Karpas-422 (cell line): ENCODE measurements at places on chromosomes 6 and 20. TPM values are rescaled to one million over a fixed set of nuclear protein-coding genes. Genes with fewer than 3 reads are reported as not detected.
A peak's percentile ranks its signal among the peaks of the same experiment; 100 is the strongest.

GRCh38 chr6:158332237-158332636, 20.0 kb downstream of the TULP4 start:
- no peak overlapping the region for H3K4me3 ChIP-seq
- no peak overlapping the region for H3K27ac ChIP-seq
- peaks cover 30% of the 10 kb centered on the region for H3K36me3 ChIP-seq
- H3K27me3 ChIP-seq = no peaks in the 10 kb centered on the region
- DNase-seq = no peak

GRCh38 chr6:74768120-74768519, 437.7 kb downstream of the COL12A1 start:
- DNase-seq = no peak
- no peak overlapping the region for H3K27ac ChIP-seq
- H3K27me3 ChIP-seq = no peaks in the 10 kb centered on the region
- no peak overlapping the region for H3K4me3 ChIP-seq
- no peaks in the 10 kb centered on the region for H3K4me1 ChIP-seq

DNA sequence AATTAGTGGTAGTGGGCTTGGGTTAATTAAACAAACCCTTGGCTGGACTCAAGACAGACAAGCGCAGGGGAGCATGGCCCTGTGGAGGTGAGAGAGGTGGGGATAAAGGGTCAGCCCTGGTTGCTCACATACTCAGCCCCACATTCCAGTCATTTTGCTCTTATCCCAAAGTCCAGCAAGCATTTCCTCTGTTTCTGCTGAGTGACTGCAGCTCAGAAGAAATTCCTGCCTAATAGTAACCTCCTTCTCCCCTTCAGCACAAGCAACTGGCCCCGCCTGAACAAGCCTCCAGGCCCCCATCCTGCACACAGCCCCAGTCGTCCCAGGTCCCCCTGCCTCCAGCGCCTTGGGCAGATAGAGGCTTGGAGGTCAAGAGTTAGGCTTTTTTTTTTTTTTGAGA, 3.6 kb upstream of the TFEB start:
- no peak for DNase-seq
- no peaks in the 10 kb centered on the region for H3K36me3 ChIP-seq
- no peak overlapping the region for H3K4me3 ChIP-seq
- no peaks in the 10 kb centered on the region for H3K27me3 ChIP-seq
- no peak overlapping the region for H3K27ac ChIP-seq
- peaks cover 7% of the 10 kb centered on the region for H3K4me1 ChIP-seq

DNA sequence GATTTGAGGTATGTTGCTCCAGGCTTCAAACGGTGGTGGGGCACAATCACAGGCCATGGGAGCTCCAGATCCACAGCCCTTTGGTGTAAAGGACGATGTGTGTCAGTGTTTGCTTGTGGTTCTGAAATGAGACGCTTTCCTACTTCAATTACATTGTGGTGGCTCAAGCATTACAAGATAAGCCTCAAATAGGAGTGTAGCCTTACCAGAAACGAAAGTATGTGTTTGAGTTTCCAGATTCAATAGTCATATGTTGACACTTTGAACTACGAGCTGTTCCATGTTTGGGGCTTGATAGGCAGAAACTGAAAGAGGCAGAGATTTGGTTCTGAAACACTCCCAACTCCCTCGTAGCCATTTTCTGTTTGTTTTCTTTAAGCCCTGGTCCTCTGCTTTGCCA, 187.1 kb downstream of the MYLK4 start:
- no peaks in the 10 kb centered on the region for H3K4me1 ChIP-seq
- H3K27me3 ChIP-seq = no peaks in the 10 kb centered on the region
- H3K36me3 ChIP-seq = no peaks in the 10 kb centered on the region
- no peak for DNase-seq

- H3K4me1 ChIP-seq = peaks cover 24% of the 10 kb centered on the region
- H3K4me3 ChIP-seq = no peak overlapping the region
- no peak for DNase-seq
- no peak overlapping the region for H3K27ac ChIP-seq
- H3K36me3 ChIP-seq = peaks cover 20% of the 10 kb centered on the region; the same call in 1 of the 2 replicates
Measured at GRCh38 chr6:33080127-33081089, 4.6 kb downstream of the HLA-DPB1 start.

DNA sequence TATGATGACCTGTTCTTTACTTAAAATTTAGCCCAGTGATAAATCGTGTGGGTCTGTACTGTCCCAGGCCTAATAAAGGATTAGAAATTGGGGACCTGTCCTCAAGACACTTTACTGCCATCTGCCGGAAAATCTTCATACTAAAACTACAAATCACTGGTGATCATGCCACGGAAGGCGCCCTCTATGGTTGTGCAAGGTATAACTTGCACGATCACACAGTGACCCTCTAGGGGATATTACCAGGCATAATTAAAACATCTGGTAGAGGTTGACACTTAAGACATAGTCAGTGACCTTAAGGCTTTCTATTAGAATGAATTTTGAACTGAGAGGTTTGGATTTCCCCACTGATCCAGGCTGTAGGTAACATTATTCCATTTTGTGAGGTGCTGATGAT, 172.6 kb downstream of the BMP2 start:
- H3K4me1 ChIP-seq = no peaks in the 10 kb centered on the region
- H3K27me3 ChIP-seq = no peaks in the 10 kb centered on the region
- no peaks in the 10 kb centered on the region for H3K36me3 ChIP-seq

DNA sequence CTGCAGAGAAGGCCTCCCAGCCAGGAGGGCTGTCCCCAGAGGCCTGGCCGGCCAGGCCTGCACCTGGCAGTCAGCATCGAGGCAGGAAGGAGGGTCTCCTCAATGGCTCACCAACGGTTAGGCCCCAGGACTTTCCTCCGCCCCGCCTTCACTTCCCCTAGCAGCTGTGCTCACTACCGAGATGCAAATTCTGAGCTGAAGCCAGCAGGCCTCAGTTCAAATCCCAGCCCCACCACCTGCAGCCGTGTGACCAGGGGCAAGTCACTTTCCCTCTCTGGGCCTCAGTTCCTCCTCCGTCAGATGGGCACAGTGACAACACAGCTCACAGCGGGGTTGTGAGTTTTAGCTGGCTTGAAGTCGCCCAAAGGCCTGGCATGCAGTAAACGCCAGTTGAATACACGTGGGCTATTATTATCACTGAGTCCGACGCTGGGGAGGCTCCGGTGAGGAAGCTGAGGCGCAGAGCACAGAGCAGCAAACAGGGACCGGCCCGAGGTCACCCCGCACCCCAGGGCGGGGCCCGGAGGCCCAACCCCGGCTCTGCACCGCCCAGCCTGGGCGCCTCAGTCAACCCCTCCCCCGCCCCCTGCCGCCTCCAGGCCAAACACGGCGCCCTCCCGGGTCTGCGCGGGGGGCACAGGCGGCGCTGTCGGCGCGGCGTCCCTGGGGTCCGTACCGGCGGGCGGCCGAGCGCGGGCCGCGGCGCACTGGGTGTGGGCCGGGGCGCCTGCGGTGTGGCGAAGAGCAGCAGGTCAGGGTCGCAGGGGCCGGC, 671 bp downstream of the E2F1 start:
- DNase-seq = peak; percentile 96
- H3K27me3 ChIP-seq = no peaks in the 10 kb centered on the region
- no peaks in the 10 kb centered on the region for H3K36me3 ChIP-seq
- peak overlapping the region; percentile 98 for H3K27ac ChIP-seq

DNA sequence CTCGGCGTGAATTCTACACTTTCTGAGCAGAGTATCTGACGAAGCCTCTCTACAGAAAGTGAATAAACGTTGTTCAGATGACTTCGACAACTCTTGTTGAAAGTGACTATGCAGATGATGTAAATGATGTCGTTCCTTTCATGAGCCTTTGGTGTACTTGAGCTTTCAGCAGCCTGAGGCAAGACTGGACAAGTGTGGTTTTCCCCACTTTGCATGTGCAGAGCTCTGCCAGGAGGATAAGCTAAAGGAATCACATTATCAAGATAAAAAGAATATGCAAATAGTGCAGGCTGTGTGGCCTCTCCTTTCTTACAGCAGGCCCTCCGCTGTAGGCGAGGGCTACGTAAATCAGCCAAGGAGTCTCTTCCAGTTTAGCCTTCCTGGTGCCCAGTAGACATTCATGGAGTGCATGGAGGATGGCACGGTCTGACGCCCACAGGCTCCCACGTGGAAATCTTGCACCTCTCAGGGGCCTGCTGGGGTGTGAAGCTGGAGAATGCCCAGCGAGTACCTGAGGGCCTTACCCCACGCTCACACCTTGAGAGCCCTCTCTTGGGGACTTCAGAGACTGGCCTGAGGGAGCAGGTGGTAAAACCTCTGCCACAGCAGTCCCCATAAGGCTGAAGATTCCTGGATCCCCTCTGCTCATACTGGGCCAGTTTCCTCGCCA, 54.9 kb downstream of the RPP40 start:
- no peaks in the 10 kb centered on the region for H3K36me3 ChIP-seq
- no peak overlapping the region for H3K4me3 ChIP-seq
- DNase-seq = no peak
- H3K27ac ChIP-seq = no peak overlapping the region

- H3K4me1 ChIP-seq = peaks cover 15% of the 10 kb centered on the region
- peak within 1 kb of the TSS; percentile 93 for H3K4me3 ChIP-seq
- peak within 1 kb of the TSS; percentile 6; the same call in 1 of the 2 replicates for H3K27ac ChIP-seq
- H3K27me3 ChIP-seq = no peaks in the 10 kb centered on the region
- DNase-seq = peak; percentile 98
Measured at GRCh38 chr6:8102122-8102958, at the start of gene EEF1E1. EEF1E1 (minus strand) TSS chr6:8102548; CDS start chr6:8102521, 27 bp downstream.

DNA sequence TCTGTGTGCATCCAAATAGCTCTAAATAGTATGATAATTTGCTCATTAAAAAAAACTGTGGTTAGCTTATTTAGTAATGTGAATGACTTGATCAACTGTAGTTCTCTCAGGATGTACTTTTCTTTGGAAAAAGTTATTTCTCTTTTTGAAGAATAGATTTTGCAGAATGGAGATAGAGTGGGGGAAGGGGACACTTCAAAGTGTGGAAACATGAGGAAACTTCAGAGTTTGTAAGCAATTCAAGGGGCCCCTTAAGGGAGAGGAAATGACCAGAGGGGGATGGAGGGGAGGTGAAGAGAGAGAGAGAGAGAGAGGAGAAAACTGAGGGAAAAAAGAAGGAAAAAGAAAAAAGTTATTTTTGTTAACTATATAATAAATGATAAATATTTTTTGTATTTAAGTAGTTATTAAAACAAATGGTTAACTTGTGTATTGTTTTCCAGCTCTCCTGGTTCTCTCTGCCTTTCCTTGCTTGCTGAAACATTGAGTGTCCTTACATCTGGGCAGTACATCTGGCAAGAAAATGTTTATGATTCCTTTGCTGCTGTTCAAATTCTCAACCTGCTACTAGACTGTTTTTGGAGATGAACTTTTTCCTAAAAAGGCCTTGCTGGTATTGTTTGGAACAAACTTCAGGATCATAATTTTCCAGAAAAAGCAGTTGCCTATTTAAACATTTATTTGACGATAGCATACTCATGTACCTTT, 497.5 kb upstream of the CITED2 start:
- DNase-seq = no peak
- H3K27ac ChIP-seq = no peak overlapping the region
- no peaks in the 10 kb centered on the region for H3K27me3 ChIP-seq
- peaks cover 8% of the 10 kb centered on the region for H3K4me1 ChIP-seq

DNA sequence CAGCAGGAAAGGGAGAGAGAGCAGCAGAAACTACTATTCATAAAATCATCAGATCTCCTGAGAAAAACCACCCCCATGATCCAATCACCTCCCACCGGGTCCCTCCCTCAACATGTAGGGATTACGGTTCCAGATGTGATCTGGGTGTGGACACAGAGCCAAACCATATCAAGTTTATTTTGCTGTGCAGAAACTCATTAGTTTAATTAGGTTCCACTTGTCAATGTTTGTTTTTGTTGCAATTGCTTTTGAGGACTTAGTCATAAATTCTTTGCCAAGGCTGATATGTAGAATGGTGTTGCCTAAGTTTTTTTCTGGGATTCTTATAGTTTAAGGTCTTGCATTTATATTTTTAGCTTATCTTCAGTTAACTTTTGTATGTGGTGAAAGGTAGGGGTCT, 422.0 kb upstream of the HS3ST5 start:
- H3K27ac ChIP-seq = no peak overlapping the region
- DNase-seq = no peak
- H3K27me3 ChIP-seq = no peaks in the 10 kb centered on the region
- no peaks in the 10 kb centered on the region for H3K36me3 ChIP-seq
- no peaks in the 10 kb centered on the region for H3K4me1 ChIP-seq
- H3K4me3 ChIP-seq = no peak overlapping the region

DNA sequence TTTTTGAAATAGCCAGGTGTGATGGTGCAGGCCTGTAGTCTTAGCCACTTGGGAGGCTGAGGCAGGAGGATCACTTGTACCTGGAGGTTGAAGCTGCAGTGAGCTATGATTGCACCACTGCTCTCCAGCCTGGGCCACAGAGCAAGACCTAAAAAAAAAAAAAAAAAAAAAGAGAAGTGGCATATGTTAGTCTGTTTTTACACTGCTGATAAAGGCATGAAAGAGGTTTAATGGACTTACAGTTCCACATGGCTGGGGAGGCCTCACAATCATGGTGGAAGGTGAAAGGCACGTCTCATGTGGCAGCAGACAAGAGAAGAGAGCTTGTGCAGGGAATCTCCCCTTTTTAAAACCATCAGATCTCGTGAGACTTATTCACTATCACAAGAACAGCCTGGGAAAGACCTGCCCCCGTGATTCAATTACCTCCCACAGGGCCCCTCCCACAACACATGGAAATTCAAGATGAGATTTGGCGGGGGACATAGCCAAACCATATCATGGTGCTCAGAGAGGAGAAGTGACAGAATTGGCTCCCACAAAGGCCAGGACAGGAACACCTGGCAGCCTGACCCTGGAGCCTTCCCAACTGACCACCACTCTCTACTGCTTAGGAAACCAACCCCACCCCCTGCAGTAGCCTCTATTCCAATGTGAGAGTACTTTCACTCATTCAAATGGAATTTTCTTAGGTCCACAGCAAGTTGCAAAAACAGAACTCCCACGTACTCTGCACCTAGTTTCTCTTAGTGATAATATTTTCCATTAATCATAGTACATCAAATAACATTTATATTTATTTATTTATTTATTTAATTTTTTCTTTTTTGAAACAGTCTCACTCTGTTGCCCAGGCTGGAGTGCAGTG, 29.8 kb downstream of the ARHGAP40 start:
- no peaks in the 10 kb centered on the region for H3K27me3 ChIP-seq
- H3K36me3 ChIP-seq = no peaks in the 10 kb centered on the region
- H3K27ac ChIP-seq = no peak overlapping the region
- H3K4me1 ChIP-seq = peaks cover 12% of the 10 kb centered on the region
- no peak for DNase-seq
- H3K4me3 ChIP-seq = no peak overlapping the region

- H3K4me3 ChIP-seq = no peak overlapping the region
- H3K27ac ChIP-seq = no peak overlapping the region
- no peaks in the 10 kb centered on the region for H3K36me3 ChIP-seq
- no peaks in the 10 kb centered on the region for H3K4me1 ChIP-seq
Measured at GRCh38 chr6:74479420-74479819, 726.4 kb downstream of the COL12A1 start.

PRSS16 gene
- total RNA-seq = 0.94 TPM in 1 of 2 replicates, not detected in the other

MATN4 gene
- not detected in 2 replicates for total RNA-seq

MUCL3 gene
- not detected in 2 replicates for total RNA-seq

MOG gene
- not detected in 2 replicates for total RNA-seq

RSPH4A gene
- 0.51 TPM in 1 of 2 replicates, not detected in the other for total RNA-seq

RNF182 gene
- not detected in 2 replicates for total RNA-seq

SMOC2 gene
- total RNA-seq = not detected in 2 replicates

ANGPT4 gene
- not detected in 2 replicates for total RNA-seq

C6orf163 gene
- 3.1 and 3.8 TPM in 2 replicates for total RNA-seq
